ENCODE measurements at places on chromosomes 3 and 15.

DNA sequence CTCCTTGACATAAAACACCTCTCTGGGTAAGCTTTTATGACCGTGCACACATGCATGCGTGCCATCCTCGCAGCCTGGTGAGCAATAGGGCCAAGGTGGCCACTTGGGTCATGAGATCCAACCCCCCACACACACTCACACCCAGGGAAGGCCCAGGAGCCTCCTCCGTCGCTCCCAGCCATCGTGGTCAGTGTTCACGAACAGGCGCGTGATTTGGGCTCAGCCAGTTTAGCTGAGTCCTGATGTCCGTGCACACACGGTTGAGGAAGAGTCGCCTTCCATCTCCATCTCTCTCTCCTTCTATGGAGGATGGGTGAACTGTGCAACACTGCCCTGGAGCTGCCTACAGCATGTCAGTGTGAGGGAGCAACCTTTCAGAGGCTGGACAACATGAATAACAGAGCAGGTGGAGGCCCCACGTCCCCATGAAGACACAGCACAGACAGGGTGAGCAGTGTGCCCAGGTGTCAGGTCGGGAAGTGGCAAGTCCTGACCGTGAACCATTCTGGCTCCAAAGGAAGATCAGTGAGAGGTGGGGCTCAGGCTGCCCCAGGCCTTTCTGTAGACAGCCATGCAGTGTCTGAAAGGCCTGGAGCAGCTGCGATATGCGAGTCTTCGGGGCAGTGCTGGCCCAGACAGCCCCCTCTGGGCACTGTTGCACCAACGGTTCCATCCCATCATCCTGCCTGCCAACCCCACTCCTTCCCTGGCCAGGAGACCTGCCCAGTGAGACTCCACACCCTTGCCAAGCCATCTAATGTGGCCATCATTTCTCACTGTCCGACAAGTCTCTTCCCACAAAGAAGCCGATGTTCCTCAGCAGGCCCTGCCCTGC is 253.4 kb downstream of the OCA2 start:
- no peak for DNase-seq

DNA sequence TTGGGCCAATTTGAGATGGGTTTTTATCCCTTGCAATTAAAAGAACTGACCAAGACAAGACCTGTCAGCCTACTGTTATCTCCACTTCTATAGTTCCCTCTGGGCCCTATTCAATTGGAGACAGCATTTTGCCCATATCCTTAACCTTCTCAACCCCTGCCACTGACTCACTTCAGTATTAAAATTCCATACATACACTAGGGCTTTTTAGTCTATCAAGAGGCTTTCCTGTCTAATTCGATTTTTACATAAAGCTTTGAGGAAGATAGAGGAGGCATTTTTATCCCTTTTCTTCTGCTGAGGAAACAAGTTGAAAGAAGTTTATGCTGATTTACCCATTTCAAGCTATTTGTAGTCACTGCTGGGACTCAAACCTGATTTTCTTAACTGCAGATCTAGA is 51.1 kb downstream of the GTF2E1 start:
- no peak for DNase-seq

DNA sequence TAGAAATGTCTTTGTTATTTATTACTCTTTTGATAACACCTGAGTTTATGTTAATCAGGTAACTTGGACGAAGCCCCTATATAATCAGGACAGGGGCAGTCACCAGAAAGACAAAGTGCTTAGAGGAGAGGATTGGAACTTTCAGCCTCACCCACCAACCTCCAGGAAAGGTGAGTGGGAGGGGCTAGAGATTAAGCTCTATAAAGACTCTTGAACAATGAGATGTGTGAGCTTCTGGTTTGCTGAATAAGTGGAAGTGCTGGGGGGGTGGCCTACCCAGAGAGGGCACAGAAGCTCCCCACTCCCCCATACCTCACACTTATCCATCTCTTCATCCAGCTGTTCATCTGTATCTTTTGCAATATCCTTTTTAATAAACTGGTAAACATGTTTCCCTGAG is 73.9 kb downstream of the TTBK2 start:
- no peak for DNase-seq

- no peak for DNase-seq
Measured at GRCh38 chr3:129365296-129366136, 62.9 kb downstream of the EFCAB12 start.

DNA sequence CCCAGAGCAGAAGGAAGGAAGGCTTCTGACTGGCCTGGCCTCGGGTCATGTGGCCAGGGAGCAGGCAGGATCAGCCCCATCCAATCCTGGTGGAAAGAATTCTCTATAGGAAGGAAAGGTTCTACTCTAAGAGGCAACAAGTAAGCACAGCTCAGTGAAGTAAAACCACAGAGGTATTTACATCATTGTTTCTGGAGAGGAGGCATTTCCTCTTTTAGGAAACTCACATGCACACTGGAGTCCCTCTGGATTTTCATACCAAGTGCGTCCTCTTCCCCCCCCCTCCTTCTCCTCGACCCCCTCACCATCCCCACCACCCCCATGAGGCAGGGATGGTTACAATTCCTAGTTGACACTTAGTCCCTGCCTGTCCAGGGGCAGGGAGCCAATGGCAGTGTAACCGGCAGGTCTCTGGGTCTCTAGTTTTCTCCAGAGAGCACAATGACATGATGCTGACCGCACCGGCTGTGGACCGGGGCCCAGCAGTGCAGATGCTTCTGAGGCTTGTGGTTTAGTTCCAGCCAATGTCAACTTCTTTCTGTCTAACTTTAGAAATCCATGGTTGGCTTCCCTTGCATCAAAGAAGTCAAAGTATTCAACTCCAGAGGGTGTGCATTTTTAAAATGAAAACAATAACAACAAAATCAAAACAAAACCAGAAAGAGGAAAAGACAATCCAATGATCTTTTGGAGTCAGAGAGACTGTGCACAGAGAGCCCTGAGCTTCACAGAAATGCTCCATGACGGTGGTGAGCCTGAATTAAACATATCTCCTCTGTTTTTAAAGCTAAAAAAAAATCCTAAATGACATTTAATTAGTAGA is 230.3 kb upstream of the TLE3 start:
- DNase-seq, result no peak
